Activated CD4-positive, alpha-beta T cell treated with anti-CD3 and anti-CD28 coated beads, Interleukin-2, amount 50 U/mL, for 4 hours (primary cell): ENCODE measurements at places on chromosomes 7 and 10.

DNA sequence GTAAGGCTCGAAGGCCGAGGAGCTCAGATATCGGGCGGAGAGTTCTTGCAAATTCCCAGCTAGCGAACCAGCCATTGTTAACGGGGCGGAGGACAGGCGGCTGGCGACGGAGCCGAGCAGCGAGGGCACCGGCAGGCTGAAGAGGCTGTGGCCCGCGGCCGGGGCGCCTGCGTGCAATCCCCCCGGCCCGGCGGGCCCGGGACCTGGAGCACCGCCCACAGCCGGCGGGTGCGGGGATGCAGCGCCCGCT lies 4.1 kb downstream of the VAX1 start:
- no peak for DNase-seq

DNA sequence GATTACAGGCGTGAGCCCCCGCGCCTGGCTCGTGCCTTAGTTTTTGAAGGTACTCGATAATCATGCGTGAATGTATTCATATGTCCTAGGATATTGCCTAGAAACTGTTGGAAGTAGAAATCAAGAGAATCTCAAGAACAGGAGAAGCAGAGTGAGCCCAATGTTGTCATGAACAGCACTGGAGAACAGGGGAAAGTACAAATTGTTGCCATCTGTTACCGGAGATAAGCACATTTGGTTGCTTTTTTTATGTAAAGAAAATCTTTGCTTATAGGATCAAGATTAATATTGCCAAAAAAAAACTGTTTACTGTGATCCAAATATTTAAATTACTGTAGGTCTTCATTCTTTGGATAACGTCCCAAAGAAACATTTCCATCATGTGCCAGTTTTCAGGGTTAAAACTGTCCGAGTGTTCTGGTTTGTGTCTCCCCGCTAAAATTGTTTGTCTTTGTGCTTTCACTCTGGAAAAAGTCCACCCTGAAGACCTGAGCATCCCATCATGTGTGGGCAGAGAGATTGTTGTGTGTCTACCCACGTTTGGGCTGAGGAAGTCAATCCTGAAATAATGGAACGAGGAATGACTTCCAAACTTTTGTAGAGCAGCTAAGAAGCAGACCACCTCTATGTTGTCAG lies 95.7 kb upstream of the CELF2 start:
- DNase-seq, result no peak

GRCh38 chr7:153473185-153473584 lies 579.0 kb upstream of the DPP6 start:
- no peak for DNase-seq

- no peak for DNase-seq
Measured at GRCh38 chr7:98474558-98474957, 73.7 kb upstream of the BAIAP2L1 start.
